Iris pigment epithelial cell (primary cell): ENCODE measurements at places on chromosomes 6 and 20.

GRCh38 chr20:16684416-16684815, 45.4 kb upstream of the SNRPB2 start:
- DNase-seq: no peak

DNA sequence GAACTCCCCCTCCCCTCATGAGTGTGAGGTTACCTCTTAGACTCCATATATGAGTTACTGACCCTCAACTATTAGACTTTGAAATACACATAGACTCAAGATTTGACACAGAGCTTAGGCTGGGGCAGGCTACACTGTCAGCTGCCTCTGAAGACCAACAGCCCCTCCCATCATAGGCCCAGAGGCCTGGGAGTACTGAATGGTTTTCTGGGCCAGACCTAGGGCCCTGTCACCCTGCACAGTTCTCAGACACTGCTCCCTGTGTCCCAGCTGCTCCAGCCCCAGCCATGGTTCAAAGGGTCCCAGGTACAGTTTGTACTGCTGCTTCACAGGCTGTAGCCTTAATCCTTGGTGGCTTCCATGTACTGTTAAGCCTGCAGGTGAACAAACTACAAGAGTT, 132.1 kb upstream of the MOCS1 start:
- DNase-seq: no peak

DNA sequence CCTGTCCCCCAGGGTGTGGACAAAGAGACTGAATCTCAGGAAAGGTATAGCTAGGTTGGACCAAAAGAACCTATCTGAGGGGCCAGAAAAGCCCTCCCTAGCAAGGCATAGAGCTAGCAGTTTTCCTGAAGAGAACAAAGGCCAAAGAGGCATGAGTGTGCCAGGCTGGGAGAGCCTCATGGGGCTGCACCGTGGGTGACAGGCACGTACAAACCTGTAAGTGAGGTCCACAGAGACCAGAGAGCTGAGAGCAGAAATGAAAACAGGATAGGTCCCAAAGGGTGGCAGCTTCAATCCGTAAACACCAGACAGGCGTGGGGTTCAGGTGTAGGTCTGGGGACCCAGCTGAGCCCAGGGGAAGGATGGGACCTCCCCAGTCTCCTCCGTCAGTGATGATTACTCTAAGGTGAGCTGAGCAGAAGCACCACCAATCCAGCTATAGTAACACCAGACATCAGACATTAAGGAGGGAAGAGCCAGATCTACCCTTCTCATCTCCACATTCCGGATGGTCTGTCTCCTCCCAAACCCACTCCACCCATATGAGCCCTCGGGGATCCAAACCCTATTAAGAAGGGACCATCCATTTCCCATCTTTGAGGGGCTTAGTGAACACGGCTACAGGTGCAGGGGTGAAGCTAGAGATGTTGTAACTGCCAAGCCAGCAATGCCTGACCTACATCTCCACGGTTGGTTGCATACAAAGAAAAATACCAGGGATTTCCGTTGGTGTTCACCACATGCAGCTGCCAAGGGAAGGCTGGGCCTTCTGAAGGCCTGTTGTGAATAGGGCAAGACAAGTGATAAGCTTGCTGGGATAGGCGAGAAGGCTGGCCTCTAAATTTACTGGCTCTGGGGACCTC, 38.3 kb downstream of the BCL2L1 start:
- DNase-seq: no peak

DNA sequence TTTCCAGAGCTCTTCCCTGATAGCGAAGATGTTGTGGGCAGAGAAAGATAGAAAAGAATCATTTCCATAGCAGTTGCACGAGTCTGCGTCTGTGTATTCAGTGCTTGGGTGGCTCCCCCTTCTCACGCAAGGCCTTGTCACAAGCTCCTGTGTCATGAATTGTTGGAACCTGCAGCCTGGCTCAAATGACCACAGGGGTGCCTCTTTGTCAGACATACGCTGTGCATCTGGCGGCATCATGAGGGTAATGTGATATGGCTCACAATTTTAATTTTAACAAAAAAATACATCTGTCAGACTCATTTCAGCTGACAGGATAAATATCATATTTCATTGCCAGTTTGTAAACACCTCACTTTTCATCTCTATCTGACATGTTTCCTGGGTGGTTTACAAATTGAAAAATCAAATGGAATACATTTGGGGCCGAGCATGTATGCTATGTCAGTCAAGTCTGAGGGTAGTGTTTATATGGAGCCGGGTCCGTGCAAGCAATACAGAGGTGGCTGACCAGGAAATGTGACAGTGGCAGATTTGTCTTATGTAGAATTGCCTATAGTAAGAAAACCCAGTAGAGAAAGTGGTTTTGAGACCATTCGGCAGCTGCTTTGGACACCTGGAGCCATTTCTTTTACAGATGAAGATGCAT, 90.9 kb downstream of the CAP2 start:
- DNase-seq: no peak

GRCh38 chr6:128736780-128737179, 146.2 kb upstream of the LAMA2 start:
- no peak for DNase-seq

- no peak for DNase-seq
These were observed 96.6 kb downstream of the TIAM2 start for GRCh38 chr6:155091756-155092155.

DNA sequence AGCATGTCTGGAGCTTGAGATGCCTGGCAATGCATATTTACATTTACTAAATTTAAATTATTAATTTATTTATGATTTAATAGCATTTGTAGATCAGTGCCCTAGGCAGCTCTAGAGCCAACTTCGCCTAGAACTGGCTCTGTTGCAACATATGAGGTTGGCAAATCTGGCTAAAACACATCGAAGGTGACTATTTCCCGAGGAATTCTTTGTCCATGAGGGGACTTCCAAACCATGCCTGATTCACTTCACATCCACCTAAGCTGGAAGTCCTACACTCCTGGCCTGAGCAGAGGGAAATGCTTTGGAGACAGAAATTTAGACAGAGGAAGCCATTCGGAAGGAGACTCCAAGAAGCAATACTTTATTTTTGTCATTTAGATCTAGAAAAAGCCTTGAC, 211.0 kb upstream of the ARG1 start:
- no peak for DNase-seq

DNA sequence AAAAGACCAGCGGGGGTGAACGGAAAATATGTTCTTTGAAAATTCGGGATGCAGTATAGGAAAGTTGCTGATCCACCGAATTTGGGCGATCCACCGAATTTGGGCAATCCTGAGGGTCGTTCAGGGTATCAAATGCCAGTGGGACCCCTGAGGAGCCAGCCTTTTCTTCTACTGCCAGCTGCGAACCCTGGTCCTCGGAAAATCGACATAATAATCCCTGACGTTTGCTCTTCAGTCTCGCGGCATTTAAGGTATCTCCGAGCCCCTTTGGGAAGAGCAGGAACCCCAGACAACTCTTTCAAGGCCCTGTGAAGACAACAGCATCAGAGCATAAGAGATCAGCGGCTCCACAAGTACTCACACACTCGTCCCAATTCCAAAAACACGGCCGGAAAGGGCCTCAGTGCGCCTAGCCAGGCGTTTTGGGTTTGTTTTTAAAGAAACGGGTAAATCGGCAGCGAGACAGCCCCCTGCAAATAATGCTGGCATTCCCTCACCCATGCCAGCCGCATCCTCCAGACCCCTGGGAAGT, 1.0 kb downstream of the SIM1 start:
- no peak for DNase-seq

DNA sequence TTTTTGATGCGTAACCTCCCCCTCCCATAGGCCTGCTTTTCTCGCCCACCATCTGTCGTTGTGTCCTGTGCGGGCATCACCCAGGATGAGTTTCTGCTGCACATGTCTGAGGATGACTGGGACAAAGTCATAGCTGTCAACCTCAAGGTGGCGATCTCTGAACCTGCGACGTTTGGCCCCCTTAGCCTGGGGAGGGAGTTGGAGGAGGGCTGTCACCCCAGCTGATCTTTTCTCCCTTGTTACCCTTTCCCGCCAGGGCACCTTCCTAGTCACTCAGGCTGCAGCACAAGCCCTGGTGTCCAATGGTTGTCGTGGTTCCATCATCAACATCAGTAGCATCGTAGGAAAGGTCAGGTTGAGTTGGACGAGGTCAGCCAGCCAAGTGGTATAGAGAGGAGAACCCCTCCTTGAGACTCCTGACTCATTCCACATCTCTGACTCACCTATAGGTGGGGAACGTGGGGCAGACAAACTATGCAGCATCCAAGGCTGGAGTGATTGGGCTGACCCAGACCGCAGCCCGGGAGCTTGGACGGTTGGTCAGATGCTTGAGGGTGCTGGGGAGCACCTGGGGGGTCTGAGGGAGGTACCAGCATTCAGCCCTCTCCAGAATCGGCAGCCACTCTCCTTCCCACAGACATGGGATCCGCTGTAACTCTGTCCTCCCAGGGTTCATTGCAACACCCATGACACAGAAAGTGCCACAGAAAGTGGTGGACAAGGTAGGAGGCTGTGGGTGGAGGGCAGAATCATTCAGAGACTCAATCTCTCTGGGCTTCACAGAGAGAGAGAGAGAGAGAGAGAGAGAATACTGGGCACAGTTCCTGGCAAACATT, 954 bp downstream of the HSD17B8 start:
- DNase-seq: peak; percentile 52

- no peak for DNase-seq
These were observed 142.6 kb downstream of the SOBP start for GRCh38 chr6:107632381-107633136.

- DNase-seq: peak; percentile 54
These were observed 1.6 kb downstream of the DNAJC5 start for GRCh38 chr20:63896264-63897105.

DNA sequence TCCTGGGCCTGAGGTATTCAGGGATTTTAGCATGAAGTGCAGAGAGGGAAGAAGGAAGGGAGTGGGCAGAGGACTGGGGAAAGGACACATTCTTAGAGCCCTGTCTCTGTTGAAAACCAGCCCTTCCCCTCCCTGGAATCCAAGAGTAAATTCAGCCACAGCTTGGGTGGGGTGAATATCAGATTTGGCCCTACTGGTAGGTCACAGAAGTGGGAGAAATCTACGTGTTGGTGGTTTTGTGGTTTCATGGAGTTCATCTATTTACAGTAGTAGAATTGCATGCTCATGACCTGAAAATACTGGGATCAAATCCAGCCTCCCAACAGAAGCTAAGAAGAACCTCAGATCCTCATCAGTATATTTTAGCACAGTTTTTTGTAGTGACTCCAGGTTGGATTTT, 404.4 kb downstream of the BMP2 start:
- peak; percentile 83 for DNase-seq

GRCh38 chr6:150919938-150920337, 54.4 kb downstream of the MTHFD1L start:
- DNase-seq: no peak

GRCh38 chr6:49558238-49558637, 7.8 kb downstream of the C6orf141 start:
- DNase-seq: no peak

DNA sequence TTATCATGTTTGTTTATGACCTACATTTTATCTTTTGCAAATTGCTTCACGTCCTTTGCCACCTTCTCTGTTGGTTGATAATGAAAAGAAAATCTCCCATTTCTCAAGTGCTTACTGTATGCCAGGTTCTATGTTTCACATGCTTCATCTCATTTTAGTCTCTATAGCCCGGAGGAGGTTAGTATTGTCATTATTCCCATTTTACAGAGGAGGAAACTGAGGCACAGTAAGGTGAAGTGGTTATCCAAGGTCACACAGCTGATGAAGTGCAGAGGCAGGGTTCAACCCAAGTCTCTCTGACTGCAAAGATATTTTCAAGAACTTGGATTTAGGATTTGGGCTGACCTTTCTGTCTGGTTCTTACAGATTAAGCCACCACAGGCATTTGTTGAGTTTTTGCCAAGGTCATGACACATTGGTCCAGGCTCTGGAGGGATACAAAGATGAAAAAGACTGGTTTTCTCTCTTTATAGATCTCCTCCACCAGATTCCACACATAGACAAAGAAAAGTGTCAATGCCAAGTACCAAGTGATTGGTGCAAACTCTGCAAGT, 20.6 kb downstream of the CNBD2 start:
- peak; percentile 12 for DNase-seq

GRCh38 chr20:20497242-20497978, 129.5 kb downstream of the INSM1 start:
- DNase-seq: no peak

DNA sequence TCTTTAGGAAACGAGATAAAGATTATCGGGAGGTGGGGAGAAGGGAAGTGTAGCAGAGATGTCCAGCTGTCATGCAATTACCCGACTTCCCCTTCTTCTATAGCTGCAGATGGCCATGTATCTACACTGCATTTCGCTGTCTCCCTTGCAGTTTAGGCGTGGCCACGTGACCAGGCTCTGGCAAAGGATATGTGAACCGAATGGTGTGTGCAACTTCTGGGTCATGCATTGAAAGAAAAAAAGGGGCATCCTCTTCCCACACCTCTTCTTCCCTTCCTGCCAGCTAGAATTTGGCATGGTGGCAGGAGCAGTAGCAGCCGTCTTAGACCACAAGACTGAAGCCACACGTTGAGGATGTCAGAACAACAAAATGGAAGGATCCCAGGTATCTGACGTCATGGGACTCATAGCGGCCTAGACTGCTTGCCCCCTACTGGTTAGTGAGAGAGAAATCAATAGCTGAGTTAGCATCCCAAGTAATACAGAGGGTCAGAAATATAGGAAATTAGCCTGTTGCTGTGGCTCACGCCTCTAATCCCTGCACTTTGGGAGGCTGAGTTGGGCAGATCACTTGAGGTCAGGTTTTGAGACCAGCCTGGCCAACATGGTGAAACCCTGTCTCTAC, 32.8 kb downstream of the TCF15 start:
- peak; percentile 11 for DNase-seq

- no peak for DNase-seq
These were observed 18.5 kb upstream of the ISM1 start for GRCh38 chr20:13202565-13202964.

GRCh38 chr20:50913690-50914375, 17.4 kb downstream of the ADNP start:
- DNase-seq: peak; percentile 90

DNA sequence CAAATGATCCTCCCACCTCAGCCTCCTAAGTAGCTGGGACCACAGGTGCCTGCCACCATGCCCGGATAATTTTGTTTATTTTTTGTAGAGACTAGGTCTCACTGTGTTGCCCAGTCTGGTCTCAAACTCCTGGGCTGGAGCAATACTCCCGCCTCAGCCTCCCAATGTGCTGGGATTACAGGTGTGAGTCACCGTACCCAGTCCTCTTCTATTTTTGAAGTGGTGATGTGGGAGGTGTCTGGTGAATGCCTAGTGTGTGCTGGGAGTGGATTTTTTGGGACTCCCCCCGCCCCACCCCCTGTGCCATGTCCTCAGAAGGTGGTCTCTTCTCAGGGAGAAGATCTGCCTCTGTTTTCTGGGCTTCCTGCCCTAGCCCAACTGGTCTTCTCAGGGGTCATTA, 47.9 kb upstream of the CLDN20 start:
- no peak for DNase-seq

DNA sequence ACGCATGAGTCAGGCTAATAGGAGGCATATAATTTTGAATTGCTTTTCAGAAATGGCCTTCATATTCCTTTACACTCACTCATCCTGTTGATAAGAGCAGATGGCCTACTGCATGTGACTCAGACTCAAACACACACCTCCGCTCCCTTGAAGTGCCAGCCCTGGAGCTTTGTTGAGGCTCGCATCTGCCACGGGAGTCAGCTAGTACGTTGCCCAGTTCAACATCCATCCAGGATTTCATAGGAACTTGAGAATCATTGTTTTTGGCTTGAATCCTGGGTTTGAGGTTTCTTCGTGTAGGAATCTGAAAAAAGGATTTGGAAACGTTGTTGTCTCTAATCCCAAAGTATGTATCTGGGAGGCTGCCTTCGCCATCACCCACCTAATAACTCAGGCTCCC, 87.4 kb upstream of the JAG1 start:
- peak; percentile 93 for DNase-seq

- DNase-seq: peak; percentile 30
These were observed 9.8 kb upstream of the AKAP7 start for GRCh38 chr6:131125431-131125830.

GRCh38 chr6:148577687-148578488, 168.9 kb upstream of the UST start:
- DNase-seq: peak; percentile 76
